ENCODE measurements at places on chromosomes 2 and 18.

- no peak for DNase-seq
Observed at GRCh38 chr2:235979753-235980435, 188.3 kb downstream of the GBX2 start.

DNA sequence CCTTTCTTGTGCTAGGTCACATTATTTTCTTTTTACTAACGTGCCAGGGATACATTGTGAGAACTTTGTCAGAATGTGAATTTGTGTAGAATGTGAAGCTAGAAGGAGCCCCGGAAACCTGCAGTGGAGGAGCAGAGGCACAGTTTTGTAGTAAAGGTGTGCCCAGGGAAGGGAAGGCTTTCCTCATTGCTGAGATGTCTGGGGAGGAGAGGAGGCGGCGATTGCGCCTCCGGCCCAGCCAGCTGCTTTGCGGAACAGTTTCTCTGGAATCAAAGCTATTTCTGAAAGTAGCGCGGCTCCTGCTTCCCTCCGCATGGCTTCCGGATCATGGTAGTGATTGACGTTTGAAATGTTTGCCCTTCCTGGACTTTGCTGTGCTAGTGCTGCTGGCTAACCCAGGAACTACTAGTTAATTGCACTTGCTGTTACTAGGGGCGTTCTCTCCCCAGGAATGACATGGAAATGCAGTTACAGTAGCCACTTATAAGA lies 83.1 kb upstream of the RBM44 start:
- DNase-seq, result no peak

DNA sequence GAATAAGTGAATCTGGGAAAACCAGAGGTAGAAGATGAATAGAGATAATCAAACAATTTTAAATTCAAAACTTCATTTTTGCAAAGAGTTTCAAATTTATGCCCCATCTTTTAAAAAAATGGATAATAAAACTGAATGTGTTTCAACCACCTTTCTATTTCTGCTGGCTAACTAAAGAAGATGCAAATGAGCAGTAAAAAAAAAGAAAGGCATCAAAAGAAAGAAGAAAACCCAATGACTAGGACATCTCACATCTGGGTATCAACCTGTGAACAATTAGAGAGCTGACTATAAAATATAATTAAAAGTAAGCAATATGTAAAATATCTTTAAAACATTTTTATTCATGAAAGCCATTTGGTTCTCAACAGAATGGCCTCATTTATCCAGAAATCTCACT lies 2.5 kb downstream of the PGAP1 start:
- no peak for DNase-seq

DNA sequence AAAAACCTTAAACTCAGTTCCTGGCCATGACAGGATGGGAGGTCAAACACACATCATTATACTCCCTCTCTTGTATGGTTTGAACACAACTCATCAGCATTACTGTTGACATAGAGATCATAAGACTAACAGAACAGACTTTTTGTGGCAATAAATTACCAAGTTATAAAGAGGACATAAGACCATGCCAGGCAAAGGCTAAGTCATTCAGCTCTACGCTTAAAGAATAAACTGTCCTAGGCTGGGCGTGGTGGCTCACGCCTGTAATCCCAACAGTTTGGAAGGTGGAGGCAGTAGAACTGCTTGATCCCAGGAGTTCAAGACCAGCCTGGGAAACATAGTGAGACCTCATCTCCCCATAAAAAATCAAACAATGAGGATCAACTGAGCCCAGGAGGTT lies 16.4 kb downstream of the NLRC4 start:
- DNase-seq, result no peak

- DNase-seq, result no peak
Observed at GRCh38 chr2:60839126-60839813, 42.1 kb upstream of the REL start.

DNA sequence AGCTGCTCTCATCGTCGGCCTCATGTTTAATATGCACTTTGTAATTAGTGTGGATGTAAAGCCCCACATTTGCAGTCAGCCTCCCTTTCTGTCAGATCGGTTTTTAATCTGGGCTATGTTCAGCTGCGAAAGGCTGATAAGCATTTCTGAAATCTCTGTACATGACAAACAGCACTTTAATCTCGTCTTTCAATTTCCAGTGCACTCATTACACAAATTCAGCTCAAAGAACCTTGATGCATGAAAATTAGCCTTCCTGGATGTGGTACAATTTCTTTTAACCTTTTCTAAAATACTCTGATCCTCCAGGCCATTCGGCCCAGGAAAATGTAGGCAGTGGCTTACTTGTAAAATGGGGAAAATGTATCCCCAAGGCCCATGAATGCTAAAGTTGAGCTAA lies 265.1 kb downstream of the RND3 start:
- DNase-seq, result no peak

- DNase-seq, result no peak
Observed at GRCh38 chr2:210250622-210251021, 25.4 kb upstream of the ACADL start.

Measured in stimulated activated CD4-positive, alpha-beta T cell treated with anti-CD3 and anti-CD28 coated beads, Interleukin-15, amount 100 ng/mL, for 1 hour (primary cell).